DMS153 (cell line): ENCODE measurements at places on chromosomes 5 and 9.

- no peak for DNase-seq
Measured at GRCh38 chr5:177097016-177097985, 10.6 kb downstream of the FGFR4 start.

DNA sequence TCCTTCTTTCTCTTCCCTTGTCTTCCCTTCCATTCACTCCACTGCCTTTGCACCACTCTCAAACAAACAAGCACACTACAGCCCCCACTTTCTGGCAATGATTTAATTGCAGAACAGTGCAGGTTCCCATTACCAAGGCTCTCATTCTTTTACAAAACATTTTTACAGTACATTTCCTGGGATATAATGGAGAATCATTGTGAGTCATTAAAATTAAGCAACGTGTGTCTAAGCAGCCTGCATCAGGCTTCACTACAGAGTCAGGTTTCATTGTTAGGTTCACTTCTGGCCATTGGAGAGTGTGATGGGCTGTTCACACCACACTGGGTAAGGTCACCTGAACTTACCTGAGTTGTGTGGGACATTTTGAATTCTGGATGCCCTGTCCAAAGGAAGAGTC is 303.5 kb downstream of the TRIM32 start:
- DNase-seq = no peak

DNA sequence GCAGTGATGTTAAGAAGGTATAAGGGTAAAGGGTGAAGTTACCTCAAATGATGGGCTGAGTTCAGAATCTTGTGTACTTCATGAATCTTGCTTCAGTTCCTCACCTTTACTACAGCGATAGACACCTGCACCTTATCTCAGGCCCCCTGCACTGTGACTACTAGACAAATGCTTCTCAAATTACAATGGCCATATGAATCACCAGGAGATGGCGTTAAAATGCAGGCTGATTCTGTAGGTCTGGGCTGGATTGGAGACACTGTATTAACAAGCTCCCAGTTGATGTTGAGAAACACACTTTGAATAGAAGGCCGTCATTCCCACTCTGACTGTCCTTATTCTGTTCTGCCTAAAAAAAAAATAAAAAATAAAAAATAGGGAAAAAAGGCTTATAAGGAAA is 29.8 kb downstream of the TARS1 start:
- DNase-seq = no peak

- no peak for DNase-seq
Measured at GRCh38 chr9:25449503-25449902, 228.7 kb downstream of the TUSC1 start.

GRCh38 chr9:118034701-118035100 is 330.5 kb downstream of the TLR4 start:
- no peak for DNase-seq

- no peak for DNase-seq
Measured at GRCh38 chr9:68523367-68523936, 17.2 kb downstream of the TMEM252 start.

GRCh38 chr9:10235376-10235775 is 377.4 kb downstream of the PTPRD start:
- DNase-seq = no peak

- DNase-seq = no peak
Measured at GRCh38 chr5:68708842-68709170, 385.0 kb upstream of the SLC30A5 start.

DNA sequence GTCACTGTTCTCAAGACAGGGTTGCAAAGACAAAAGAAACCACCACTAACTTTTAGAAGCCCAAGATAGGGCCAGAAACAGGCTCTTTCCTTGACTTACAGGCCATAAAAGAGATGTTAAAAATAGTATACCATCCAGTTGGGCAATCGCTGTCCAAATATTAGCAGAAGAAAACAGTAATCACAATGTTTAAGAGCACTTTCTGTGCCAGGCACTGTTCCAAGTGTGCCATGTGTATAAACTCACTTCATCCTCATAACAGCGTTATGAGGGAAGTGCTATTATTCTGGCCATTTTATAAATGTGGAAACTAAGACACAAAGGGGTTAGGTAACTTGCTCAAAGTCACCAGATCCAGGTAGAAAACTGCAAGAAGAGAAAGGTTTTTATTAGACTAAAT is 111.7 kb downstream of the KCNN2 start:
- no peak for DNase-seq

GRCh38 chr9:21668516-21668915 is 133.9 kb upstream of the MTAP start:
- DNase-seq = no peak

DNA sequence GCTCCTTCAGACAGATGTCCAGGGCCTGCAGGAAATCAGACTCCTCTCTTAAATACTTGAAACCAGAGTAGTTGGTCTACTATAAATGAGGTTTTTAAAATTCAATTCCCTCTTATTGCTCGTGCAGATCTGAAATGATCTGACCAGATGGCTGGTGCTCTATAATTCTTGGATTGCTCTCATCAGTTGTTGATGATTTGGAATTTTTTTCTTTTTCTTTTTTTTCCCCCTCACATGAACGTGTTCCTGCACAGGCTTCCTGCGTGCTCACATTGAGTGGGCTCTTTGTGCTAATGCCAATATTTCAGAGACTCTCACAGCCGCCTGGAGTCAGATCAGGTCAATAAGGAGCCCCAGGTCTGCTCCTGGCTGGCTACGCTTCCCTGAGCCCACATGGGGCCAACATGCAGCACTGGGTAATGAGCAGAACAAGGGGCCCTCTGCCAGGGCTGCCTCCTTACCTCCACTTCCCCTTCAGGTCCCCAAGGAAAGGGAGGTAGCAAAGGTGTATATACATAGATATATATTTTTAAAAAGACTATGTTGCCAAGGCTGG is 82.0 kb downstream of the SIL1 start:
- no peak for DNase-seq

- peak; percentile 47 for DNase-seq
Measured at GRCh38 chr9:104927912-104928740, at the start of gene ABCA1. TSS of gene ABCA1 (minus strand) at chr9:104928155. CDS start at chr9:104903679, 24,476 bp downstream.

DNA sequence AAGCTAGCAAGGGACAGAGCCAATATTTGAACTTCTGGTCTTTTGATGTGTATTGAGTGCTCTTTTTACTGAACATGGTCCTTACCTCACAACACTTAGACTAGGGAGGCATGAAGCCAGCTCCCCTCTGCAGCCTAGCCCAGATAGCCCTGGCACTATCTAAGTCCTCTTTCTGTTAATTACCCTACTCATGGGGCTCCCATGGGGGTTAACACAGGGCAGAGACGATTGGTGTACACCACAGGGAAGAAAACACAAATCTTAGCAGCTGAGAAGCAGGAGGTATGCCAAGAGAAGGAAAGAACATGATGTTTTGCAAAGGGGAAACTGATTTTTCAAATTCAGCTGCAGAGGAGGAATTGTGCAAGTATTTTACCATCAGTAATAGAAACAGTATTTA is 383.8 kb downstream of the TMEM232 start:
- no peak for DNase-seq

- no peak for DNase-seq
Measured at GRCh38 chr9:127682351-127683136, 24.2 kb upstream of the CFAP157 start.

DNA sequence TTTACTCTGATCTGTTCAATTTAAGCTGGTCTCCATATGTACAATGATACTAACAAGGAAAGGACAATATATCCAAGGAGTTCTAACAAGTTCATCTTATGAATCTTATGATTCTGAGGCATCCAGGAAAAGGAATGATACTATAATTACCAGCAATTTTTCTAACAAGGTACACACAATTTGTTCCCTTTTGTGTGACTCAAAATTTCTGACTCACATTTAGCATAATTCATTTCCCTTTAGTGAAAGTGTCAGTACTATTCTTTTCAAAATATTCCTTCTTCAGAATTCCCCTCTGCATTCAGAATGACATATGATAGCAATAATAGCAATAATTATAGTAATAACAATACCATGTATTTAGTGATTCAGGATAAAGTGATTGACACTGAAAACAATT is 594.8 kb downstream of the DMRTA1 start:
- no peak for DNase-seq

DNA sequence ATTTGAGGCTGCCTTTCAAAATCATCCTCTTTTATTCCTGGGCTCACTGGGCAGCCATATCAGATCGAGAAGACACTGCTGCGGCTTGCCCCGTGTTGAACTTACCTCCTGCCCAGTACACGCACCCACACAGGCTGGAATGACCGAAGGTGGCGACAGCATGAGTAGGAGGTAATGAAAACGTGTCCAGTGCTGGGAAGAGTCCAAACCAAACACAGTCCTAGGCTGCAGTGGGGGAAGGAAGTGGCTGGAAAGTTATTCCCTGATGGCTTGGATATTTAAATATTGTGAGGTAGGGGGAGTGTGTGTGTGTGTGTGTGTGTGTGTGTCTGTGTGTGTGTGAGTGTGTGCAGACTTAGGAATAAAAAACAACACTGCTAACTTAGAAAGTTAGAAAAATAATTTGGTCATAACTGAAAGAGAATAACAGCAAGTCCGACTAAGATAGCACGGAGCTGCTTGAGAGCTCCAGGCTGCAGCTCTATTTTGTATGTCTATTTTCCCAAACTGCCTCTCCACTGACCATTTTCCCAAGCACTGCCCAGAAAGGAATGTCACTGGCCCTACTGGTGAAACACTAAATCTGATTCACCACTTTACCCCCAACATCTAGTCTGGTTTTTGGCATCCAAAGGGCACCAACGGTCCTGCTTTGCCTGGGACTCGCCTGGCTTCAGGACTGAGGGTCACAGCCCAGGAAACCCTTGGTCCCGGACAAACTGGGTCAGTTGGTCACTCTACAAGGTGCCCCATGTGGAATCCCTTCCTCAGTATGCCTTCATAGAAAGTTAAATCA is 41.2 kb downstream of the ANKH start:
- DNase-seq = no peak

DNA sequence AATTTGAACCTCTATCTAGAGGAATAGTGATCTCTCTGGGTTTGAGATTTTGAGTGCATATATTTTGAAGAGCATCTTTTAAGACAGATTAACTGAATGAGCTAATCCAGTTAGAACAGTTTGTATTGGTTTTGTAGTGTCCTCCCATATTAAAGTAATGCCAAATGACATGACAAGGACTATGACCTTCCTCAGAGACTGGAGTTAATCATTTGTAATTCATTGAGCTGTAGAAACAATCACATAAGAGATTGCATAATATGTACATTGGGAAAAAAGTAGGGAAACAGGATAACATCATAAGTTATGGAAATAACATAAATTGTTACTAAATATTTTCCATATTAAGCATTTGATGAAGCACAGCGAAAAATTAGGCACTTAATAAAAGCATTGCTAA is 45.8 kb upstream of the PRDM9 start:
- no peak for DNase-seq

DNA sequence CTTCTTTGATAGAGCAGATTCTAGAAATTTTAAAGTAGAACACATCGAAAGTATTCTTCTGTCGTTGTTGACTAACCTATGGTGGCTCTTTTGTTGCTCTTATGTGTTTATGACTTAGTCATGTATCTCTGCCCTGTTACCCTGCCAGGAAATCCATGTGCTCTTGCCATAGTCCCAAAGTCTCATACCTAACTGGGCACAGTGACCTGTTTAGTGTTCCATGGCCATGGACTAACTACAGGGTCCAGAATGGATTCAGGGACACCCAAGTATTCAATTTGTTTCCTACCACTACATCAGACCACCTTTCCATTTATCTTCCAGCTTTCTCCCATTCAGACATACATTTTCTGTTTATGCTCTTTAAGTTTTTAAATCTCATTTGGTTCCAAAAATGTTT is 18.0 kb downstream of the SLC44A1 start:
- no peak for DNase-seq

DNA sequence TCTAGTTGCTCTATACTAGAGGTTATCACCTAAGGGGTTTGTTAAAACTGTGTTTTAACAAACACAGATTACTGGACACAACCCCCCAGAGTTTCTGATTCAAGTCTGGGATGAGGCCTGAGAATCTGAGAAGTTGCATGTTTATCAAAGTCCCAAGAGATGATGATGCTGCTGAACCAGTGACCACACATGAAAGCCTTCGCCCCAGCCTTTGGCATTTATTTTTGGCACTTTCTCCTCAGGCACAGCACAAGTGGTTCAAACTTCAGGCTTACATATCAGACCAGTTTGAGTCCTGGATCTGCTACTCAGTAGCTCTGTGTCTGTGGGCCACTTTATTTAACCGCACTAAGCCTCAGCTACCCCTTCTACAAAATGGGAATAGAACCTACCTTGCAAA is 407.2 kb upstream of the PIK3R1 start:
- no peak for DNase-seq

GRCh38 chr5:106680330-106680729 is 990.4 kb downstream of the EFNA5 start:
- DNase-seq = no peak

- DNase-seq = no peak
Measured at GRCh38 chr5:59268756-59269415, 624.6 kb downstream of the PDE4D start.

- no peak for DNase-seq
Measured at GRCh38 chr9:34546834-34547827, 24.3 kb upstream of the ENHO start.

GRCh38 chr5:135195270-135195608 is 161.2 kb upstream of the PITX1 start:
- DNase-seq = no peak

DNA sequence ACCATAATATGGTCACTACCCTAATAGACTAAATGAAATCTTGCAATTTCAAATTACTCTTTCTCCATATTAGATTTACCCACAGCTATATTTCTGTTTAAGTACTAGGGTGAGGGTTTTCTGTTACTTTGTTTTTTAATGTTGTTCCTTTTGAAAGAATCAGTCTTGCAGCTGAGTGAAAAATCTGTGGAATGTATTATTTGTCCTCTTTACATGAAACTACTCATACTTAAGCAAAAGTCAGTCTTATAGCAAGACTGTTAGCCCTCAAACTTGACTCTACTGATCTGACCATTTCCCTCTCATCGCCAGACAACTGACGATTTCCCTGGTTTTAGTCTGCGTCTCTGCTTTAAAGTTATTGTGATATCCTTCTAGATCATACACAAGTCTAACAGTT is 84.0 kb downstream of the PIK3R1 start:
- DNase-seq = no peak

DNA sequence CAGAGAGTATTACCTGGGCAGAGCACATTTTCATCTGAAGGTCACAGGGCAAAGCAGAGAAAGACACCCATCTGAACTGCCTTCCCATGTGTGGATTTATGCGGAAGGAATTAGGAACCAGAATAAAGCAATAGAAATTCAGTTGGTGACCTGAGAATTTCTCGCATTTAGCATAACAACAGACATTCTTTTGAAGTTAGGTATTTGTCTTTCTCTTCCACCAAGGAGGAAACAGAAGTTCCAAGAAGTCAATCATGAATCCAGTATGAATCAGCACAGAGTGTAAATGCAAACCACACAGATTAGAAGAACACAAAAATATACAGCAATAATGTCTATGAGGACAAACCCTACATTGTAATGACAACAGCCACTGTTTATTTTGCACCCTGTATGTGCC is 515.2 kb upstream of the BRINP1 start:
- no peak for DNase-seq

GRCh38 chr9:33893861-33894260 is 76.9 kb downstream of the UBE2R2 start:
- DNase-seq = no peak
